ENCODE measurements at places on chromosomes 7 and 10.
A peak's percentile ranks its signal among the peaks of the same experiment; 100 is the strongest.

DNA sequence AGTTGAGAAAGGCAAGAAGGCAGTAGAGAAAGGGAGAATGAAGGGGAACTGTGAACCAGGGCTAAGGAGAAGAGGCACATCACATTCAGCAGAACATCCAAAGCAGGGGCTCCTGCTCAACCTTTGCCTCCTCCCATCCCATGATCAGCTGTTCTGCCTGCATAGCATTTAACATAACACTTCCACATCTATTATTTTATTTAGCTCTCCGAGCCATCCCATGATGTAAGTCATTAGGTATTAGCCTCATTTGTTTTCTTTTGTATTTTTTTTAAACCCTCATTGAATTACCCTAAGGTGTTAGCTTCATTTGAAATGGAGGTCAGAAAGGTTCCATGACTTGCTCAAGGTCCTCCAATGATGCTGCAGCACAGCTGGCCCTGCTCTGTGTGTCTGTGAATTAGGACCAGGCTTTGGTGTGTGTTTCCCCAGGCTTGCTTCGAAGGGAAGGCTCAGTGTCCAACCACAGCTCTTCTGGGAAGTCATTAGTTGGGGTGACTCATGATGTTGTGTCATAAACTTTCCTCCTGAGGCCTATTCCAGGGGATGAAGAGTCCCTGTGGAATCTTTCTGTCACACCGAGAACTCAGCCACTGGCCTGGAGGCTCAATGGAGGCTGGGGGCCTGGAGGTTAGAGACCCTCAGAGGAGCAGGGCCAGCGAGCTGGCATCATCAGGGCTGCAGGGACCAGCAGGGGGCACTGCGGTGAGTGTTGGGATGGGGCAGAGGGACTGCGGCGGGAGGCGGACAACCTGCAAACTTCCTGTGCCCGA is 16.5 kb downstream of the NPFFR1 start:
- DNase-seq: no peak

- DNase-seq: no peak
Observed at GRCh38 chr10:74995806-74996205, 115.7 kb upstream of the SAMD8 start.

- DNase-seq: no peak
Observed at GRCh38 chr10:82680608-82681007, 805.6 kb downstream of the NRG3 start.

DNA sequence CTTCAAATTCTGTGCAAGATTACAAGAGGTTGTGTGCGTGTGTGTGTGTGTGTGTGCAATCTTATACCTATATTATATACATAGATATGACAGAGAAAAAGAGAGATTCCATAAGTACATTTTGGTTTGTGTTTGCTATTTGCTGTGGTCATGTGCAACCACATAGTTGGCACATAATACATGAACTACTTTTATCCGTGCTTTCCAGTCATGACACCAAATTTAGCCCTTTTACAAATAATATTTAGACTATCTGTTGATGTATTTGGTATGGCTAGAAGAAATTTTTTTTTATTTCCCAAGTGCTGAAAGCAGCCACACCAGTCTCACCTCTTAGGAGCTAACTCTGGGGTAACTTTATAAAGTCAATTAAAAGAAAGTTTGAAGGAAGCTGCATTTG is 63.5 kb upstream of the EGFR start:
- DNase-seq: no peak

DNA sequence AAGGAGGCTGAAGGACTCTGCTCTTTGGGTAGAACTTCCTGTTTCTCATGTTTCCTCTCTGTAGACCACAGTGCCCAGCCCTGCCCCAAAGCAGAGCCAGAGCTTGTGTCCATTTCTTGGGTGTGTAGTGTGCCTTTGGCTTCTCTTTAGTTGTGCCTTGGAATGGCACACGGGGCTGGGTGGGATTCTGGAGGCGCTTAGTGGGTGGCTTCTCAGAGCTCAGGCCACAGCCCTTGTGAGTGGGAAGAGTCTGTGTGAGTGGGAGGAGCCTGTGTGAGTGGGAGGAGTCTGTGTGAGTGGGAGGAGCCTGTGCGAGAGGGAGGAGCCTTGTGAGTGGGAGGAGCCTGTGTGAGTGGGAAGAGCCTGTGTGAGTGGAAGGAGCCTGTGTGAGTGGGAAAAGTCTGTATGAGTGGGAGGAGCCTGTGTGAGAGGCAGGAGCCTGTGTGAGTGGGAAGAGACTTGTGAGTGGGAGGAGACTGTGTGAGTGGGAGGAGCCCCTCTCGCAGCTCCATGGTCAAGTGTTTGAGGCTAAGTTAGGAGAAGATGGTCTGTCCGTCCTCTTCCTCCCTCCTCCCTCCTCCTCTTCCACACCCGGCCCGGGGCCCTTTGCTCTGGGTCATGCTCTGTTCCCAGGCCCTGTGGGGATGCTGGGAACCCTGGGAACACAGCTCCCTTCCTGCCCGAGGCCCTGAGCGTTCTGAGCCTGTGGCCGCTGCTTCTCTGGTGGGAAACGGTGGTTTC is 153.0 kb downstream of the GRK5 start:
- DNase-seq: no peak

- no peak for DNase-seq
Observed at GRCh38 chr7:150897502-150898474, 45.5 kb downstream of the AOC1 start.

- DNase-seq: no peak
Observed at GRCh38 chr7:50629238-50629901, 64.2 kb upstream of the DDC start.

DNA sequence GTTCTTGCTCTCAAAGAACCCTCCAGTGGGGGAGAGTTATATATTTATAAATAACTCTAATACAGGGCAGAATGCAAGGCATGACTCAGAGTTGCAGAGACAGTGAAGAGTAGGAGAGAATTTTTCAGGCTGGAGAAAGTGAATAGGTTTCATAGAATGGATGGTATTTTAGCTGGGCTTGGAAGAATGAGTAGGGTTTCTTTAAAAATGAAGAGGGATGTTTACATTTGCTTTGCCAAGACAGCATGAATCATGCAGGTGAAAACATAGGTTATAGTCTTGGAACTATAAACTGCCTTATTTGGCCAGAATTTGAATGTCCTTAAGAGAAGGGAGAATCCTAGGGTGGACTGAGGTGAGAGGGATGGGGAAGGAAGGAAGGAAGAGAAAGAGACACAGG is 124.8 kb downstream of the CPED1 start:
- no peak for DNase-seq

- DNase-seq: peak; percentile 60
Observed at GRCh38 chr10:125079091-125079600, 81.2 kb downstream of the CTBP2 start.

GRCh38 chr10:27628621-27629020 is 117.0 kb downstream of the MKX start:
- DNase-seq: no peak

- no peak for DNase-seq
Observed at GRCh38 chr10:99938563-99938962, 71.2 kb downstream of the DNMBP start.

GRCh38 chr10:88689366-88689765 is 16.7 kb upstream of the LIPK start:
- DNase-seq: no peak
